Liver (tissue), 10 donors: ENCODE measurements at places on chromosomes 11 and 22.

DNA sequence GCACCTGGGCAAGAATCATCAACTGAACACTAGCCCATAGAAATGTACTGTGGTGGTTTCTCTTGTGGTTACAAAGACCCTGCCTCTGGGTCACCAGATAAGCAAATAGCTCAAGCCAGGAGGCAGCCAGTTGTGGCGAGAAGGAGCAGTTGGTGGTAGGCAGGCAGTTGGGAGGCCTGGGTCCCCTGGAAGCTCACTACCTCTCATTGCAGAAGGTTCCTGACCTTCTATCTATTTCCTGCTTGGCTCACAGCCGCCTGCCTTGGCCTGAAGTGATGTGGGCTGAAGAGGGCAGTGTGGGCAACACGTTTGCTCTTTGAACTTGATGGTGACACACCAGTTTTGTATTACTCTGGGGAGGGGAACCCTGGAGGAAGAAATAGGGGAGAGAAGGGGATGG, 34.7 kb downstream of the NECTIN1 start:
- DNase-seq: no peak

DNA sequence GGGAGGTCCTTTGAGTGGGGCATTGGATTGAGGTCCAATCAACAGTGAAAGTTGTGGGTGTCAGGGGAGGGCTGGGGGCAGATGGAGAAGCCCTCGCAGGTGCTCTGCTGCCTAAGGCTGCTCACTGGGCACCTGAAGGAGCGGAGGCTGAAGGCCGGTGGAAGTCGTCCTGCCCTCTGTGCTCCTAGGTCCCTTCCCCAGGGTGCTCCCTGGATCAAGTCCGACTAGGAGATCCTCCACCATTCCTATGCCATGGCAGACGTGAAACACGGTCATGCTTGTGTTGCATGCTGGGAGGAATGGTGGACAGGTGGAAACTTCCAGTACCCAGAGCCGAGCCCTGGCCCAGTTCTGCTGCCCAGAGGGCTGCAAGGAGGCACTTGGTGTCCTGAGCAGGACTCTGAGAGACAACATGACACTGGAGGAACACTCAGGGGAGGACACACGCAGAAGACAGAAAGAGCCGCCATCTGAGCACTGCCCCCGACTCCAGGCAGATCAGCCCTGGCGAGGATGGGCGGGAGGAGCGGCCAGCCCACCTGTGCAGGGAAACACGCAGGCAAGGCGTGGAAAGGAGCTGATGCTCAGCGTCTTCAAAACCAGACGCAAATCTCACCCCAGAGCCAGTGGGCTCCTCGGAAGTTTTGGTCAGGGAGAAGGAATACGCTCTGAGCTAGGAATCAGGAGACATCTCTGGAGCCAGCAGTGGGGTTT, 786.8 kb downstream of the BRD1 start:
- DNase-seq: no peak

DNA sequence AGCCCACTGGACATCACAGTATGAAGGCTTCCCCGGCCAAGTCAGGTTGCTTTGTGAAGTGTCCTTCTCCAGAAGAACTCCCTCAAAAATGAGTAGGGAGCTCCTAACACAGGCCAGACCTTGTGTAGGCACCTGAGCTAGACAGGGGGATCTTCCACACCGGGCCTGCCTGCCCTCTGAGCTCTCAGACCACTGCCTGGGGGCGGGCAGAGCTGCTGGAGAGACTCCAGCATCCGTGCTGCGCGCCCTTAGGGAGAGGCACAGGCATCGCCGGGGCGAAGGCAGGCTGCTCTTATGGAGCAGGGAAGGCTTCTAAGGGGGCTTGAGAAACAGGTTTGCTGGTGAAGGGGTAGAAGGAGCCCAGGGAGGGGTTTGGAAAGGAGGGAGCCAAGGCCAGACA, 4.4 kb downstream of the KCNJ5 start:
- no peak for DNase-seq

GRCh38 chr22:19758896-19759426, 1.6 kb upstream of the TBX1 start:
- no peak for DNase-seq

- peak; percentile 79 for DNase-seq
Measured at GRCh38 chr11:65606876-65607613, 7.0 kb downstream of the MAP3K11 start.

- no peak for DNase-seq
Measured at GRCh38 chr11:84289381-84289906, 1003.3 kb upstream of the CCDC90B start.

- no peak for DNase-seq
Measured at GRCh38 chr11:45058647-45058950, 87.8 kb upstream of the PRDM11 start.

DNA sequence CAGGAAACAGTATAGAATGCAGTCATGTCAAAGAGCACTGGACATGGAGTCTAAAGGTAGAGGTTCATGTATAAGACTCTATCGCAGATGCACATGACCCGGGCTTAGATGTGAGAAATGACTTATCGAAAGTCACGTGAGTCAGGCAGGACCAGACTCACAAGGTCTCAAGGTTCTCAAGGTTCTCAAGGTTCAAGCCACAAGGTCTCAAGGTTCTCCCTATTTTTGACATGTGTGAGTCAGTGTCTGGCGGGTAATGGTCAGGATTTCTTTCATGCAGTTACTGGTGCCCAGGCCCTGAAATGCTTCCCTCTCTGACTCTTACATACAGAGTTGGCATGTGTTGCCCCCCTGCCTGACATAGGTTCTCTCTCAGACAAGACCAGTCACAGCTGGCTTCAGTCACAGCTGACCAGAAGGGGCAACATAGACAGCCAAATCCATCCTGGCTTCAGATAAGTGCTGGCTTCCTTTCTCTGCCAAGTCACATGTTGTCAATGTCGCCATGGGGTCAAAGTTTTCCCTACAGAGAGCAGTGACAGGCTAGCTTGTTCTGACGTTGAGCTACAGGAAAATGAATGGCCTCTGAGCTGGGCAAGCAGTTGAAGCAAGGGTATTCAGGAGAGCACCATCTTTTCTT, 10.1 kb downstream of the CSRP3 start:
- no peak for DNase-seq

GRCh38 chr11:107916671-107917241, 11.5 kb upstream of the RAB39A start:
- peak; percentile 51 for DNase-seq

DNA sequence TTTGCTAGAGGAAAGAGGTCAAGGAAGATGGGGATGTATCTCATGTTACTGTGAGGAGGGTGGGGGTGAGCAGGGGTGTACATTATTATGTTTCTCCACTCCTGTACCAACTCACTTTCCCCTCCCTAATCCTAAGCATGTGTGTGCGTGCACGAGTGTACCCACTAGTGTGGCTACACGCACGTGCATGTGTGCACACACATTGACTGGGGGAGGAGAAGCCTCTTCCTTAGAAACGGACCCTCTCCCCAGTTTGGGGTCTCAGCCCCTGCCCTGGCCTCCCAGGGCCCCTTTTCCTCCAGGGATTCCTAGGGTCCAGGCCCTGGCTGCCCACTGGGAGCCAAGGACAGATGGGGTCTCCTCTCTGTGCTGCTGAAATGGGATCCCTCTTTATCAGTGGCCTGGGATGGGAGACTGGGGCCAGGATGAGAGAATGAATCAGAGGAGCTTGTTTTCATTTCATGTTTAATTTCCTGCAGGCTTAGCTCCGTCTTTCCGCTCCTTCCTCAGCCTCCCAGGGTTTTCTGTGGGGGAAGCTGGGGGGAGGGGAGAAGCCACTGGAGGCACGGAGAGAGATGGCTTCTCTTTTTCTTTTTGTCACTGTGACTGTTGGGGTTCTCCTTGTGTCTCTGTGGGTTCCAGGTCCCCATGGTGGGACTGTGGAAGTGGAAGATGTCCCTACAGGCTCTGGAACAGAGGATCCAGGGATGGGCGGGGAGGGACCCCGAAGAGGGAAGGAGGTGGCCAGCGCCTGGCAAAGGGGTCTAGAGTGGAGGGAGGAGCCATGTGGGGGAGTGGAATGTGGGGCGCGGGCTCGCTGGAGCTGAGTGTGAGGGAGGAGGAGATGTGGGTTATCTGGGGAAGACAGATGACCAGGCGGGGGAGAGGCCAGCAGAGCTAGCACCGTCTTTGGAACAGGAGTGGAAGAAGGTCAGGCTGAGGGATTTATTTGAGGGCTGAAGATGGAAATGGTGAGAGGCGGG, 40.3 kb downstream of the ALX4 start:
- no peak for DNase-seq

DNA sequence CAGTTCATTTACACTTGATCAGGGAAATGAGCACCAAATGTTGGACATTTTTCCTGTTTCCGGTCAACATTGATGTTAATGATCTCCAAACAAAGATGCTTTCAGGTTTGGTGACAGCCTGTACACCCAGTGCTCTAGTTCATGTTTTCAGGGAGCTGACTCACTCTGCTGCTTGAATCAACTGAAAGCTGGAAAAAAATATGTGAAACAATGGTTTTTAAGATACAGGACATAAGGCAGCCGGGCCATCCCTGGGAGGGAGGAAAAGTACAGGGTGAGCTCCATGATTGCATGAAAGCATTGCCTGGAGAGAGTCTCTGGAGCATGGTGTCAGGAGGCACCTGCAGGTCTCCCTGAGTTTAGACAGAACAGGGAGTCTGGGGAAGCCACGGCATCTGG, 259.6 kb downstream of the TBC1D22A start:
- no peak for DNase-seq

GRCh38 chr11:28457481-28458065, 349.4 kb downstream of the METTL15 start:
- DNase-seq: no peak

- DNase-seq: peak; percentile 32
Measured at GRCh38 chr22:23786261-23786710, 480 bp upstream of the SMARCB1 start.

DNA sequence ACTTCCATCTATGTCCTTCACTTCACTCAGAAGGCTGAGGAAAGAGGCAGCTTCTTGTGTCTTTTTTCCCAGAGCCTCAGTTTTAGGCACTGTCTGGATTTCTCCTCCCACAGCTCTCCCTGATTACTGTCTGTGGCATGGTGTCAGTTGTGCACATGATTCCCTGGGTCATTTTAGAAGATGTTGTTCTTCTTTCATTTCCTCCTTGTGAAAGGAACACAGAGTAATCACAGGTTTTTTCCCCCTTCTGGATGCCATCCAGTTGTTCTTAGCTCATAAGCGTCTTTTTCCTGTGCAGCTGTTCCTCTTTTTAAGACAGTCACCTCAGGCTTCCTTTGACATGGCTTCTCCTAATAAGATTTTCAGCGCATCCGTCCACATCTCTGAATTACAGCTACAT, 212.2 kb downstream of the FAM181B start:
- DNase-seq: no peak

GRCh38 chr11:43919852-43920597, 22.4 kb upstream of the C11orf96 start:
- DNase-seq: no peak

- DNase-seq: no peak
Measured at GRCh38 chr11:62352355-62353336, 15.4 kb downstream of the ASRGL1 start.

DNA sequence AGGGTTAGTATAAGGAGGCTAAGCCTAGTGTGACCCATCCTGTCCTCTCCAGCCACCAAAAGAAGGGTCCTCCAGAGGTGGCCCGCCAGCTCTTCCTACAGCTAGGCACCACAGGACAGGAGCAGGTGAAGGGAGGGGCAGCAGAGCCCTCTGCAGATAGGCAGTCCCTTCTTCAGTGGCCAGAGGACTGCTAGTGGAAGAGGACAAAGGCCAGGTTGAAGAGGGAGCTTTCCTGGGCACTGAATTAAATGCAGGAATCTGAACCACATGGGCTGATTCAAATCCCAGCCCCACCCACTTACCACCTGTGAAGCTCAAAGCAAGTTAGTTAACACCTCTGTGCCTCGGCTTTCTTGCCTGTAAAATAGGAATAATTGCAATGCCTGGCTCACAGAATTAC, 409.5 kb downstream of the NXPE2 start:
- no peak for DNase-seq

- no peak for DNase-seq
Measured at GRCh38 chr11:18728658-18729057, 2.7 kb upstream of the IGSF22 start.

DNA sequence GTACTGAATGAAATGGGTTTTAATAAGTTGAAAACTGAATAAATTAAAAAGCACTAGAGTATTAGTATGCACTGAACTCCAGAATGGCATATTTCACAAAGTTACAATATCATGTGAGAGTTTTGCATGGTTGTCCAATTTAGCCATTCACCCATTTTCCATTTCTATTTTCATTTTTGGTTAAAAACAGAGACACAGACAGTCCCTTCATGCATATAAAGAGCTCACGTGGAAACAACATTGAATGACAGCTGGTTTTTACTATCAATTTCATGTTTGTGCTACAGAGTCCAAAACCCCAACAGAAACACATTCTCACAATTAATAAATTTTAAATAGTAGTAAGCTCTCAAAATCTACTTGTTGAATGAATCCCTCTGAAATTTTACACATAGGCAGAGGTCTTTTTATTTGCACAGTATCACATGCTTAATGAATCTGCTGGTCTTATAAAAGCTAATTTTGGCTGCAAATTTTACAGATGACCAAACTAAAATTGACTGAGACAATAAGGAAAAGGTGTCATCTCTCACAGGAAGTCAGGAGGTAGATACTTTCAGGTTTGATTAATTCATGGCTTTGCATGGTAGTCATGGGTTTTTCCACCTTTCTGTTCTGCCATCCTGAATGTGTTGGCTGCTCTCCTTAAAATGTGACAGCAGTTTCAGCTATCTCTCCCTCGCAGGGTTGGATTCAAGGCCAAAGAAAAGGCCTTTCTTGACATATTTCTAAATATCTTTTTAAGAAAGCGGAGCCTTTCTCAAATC, 20.6 kb upstream of the DDI1 start:
- no peak for DNase-seq

GRCh38 chr11:61588728-61589191, 7.9 kb upstream of the SYT7 start:
- no peak for DNase-seq

- DNase-seq: no peak
Measured at GRCh38 chr11:118618115-118618990, 10.9 kb downstream of the PHLDB1 start.

DNA sequence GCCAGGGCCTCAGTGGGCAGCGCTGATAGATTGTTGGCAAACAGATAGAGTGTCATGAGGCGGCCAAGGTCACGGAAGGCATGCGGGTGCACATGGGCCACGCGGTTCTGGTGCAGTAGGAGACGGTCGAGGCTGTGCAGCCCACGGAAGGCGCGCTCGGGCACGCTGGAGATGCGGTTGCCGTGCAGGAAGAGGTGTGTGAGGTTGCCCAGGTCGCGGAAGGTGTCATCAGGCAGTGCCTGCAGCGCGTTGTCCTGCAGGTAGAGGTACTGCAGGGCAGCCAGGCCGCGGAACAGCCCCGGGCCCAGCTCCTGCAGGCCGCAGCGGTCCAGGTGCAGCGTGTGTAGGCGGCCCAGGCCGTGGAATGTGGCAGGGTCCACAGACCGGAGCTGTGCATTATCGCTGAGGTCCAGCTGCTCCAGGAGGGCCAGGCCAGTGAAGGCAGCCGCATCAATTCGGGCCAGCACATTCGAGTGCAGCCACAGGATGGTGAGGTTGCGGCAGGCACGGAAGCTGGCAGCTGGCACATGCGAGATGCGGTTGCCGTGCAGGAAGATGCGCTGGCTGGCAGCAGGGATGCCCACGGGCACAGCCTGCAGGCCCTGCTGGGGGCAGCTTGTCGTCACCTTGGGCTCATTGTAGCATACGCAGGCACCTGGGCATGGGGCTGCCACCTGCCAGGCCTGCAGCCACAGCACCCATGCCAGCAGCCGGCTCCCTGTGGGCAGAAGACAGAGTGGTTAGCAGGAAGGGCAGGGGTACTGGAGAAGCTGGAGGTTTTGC, 25.5 kb downstream of the RTN4R start:
- DNase-seq: no peak
